ENCODE measurements at places on chromosomes 3 and 15.

DNA sequence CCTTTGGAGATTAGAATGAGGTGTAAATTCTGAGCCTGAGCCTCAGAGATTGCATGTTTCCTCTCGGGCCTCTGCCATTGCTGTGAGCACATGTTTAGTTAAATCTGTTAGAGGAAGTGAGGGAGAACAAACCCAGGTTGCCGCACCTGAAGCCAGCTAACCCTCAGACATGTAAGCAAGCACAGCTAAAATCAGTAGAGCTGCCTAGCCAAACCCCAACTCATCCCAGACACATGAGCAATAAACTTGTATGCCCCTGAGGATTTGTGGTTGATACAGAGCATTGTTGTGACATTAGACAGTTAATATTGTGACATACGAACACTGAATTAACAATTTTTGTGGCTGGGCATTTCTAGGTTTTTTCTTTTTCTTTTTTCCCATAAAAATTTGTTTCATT lies 41.9 kb downstream of the NMD3 start:
- no peak for DNase-seq

GRCh38 chr3:71393745-71394144 lies 189.8 kb downstream of the FOXP1 start:
- no peak for DNase-seq

GRCh38 chr15:85534031-85534430 lies 153.6 kb downstream of the AKAP13 start:
- no peak for DNase-seq

DNA sequence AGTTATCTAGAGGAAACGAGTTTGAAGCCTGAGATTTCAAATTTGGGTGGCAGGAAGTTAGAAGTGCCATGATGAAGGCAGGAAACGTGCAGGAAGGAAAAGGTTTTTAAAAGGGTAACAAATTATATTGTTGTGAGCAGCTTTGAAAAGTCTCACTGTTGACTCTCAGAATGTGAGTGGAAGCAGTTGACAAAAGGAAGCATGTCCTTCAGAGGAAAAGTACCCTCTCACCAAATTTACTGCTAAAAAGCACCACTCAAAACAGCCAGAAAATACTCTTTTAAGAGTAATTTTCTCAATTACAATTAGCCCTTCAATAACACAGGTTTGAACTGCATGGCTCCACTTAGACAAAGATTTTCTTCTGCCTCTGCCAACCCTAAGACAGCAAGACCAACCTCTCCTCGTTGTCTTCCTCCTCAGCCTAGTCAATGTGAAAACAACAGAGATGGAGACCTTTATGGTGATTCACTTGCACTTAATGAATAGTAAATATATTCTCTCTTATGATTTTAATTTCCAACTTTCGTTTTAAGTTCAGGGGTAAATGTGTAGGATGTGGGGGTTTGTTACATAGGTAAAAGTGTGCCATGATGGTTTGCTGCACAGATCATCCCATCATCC lies 117.1 kb upstream of the LIPC start:
- no peak for DNase-seq

DNA sequence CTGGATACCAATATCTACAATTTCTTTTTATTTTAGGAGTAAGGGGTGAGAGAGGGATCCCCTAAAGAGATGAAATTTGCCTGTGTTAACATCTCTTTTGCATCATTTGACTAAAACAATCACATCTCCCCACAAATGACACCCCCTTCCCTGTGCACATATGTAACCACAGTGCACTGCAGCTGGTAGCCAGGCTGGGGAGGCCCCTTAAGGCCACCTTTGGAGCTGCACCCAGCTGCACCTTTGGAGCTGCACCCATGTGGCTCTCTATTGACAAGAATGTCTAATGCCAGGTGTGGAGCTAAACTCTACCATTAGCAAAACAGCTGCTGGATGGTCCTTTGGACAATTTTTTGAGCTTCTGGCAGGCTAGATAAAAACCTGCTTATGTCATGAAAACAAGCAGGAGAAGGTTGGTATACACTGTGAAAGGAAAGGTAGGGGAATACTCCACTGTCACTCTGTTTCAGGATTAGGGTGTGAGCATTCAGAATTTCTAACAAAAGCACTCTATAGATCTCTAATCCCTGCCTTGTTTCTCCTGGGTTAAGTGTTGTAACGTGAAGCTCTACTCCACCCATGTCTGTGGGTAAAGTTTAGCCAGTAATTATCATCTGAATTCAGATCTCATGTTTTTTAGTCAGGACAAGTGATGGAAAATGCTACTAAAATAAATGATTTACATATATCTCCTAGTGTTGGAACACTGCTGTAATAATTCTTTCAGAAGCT lies 52.1 kb downstream of the TFG start:
- DNase-seq, result no peak

GRCh38 chr15:41017066-41017735 lies 63.9 kb downstream of the CHAC1 start:
- DNase-seq, result no peak

- no peak for DNase-seq
Observed at GRCh38 chr15:26449291-26449690, 323.6 kb downstream of the GABRB3 start.

Data from stimulated activated CD4-positive, alpha-beta T cell treated with anti-CD3 and anti-CD28 coated beads, Interleukin-2, amount 100 ng/mL, for 24 hours (primary cell).